Hematopoietic multipotent progenitor cell treated with erythropoietin and hydrocortisone succinate and interleukin-3 and kit ligand, for 6 days (in vitro differentiated cells): ENCODE measurements at places on chromosomes 6 and 20.

GRCh38 chr6:15769511-15770018 lies 106.7 kb upstream of the DTNBP1 start:
- DNase-seq, result peak; percentile 51

DNA sequence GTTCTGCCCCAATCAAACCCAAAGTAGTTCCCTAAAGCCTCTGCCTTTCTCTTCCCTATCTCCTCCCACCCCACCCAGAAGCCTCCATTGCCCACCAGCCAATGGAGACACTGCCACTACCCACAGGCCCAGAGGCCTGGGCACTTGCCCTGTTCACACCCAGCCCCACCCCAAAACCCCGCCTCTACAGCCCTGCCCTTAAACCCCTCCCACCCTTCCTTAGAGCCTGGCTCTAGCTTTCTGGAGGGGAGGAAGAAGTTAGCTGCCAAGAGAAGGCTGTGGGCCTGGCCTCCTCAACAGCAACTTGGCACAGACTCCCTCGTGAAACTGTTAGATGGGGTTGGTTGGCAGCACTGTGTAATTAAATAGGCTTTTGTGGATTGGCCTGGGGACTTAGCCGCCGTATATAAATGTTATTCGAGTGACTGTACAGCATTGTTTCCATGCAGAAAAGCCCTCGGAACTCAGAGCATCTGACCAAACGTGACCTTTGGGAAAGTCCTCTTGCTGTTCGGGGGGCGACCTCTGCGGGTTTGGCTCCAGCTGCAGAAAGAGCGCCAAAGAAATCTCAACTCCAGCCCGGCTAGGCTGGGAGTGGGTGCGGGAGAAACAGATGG lies 31.4 kb downstream of the COL11A2 start:
- peak; percentile 95 for DNase-seq

GRCh38 chr20:44526129-44526528 lies 4.3 kb upstream of the SERINC3 start:
- peak; percentile 38 for DNase-seq

DNA sequence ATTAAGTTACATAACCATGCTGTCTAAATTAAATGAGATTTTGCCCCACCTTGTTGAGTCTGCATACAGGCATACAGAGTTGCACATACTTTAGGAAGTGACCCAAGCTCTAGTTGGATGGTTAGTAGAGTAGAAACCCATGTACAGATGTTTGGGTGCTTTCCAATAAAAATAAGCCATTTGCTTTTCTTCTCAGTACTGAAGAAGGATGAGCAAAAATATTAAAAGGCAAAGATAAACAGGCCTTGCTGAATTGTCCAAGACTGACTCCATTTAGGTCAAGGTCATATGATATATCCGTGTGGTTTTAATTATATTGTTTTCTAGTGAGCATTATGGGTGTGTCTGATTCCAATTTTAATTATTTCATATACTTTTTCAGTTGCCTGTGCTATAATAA lies 589.4 kb downstream of the RFPL4B start:
- DNase-seq, result no peak

DNA sequence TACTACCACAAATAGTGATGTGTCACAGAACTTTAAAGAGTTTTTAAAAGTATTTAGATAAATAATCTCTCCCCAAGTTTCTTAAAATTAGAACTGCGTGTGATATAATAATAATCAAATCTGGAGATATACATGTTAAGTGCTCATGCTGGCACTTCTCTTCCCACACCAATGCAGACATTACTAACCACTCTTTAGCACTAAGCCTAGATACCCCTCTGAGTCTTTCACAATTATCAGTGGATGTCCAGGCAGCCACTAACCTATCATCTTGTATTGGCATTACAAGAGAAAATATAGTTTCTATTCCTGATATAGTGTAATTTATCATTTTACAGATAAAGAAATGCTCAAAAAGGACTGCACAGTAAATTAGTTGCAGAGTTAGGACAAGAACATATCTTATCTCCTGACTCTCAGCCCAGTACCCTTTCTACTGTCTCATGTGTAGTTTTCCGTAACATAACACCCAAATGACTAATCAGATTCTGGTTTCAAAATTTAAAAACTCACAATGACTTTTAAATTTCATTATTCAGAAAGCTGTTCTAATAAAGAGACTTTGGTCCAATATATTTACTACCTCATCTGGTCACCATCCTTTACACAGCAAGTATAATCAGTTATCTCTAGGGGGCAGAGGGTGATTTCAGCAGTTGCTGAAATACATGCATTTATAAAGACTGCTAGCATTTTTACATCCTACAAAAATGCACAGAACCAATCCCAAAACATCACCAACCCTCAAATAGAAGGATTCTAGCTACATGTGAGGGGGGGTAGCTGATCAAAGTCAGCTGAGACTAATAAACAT lies 215.5 kb upstream of the MCHR2 start:
- DNase-seq, result no peak

DNA sequence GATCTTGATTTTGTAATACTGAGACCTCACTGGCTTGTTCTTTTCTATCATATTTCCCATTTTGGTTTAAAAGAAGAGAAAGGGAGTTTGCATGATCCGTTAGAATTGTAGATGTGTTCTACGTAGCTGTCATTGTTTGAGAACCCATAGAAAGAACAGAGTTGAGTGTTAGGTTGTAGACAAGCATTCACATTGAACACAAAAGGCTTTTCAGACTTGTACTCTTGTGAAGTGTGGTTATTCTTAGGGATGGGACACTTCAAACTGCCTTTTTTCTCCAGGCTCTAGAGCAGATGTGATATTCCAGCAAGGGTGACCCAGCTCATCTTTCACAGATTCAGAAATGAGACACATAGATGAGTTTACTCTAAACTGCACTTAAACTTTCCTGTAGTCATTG lies 19.9 kb downstream of the FOXO3 start:
- DNase-seq, result no peak

- no peak for DNase-seq
Observed at GRCh38 chr6:18259675-18260447, 4.5 kb downstream of the DEK start.

GRCh38 chr6:107697682-107698081 lies 126.4 kb downstream of the SCML4 start:
- no peak for DNase-seq

- DNase-seq, result no peak
Observed at GRCh38 chr20:52895701-52896100, 76.5 kb upstream of the TSHZ2 start.
